ENCODE measurements at places on chromosomes 12 and 14.
A peak's percentile ranks its signal among the peaks of the same experiment; 100 is the strongest.

- DNase-seq = no peak
These were observed 97.1 kb downstream of the ALG10 start for GRCh38 chr12:34119366-34119765.

GRCh38 chr14:82412545-82412944, 878.9 kb upstream of the SEL1L start:
- DNase-seq = no peak

DNA sequence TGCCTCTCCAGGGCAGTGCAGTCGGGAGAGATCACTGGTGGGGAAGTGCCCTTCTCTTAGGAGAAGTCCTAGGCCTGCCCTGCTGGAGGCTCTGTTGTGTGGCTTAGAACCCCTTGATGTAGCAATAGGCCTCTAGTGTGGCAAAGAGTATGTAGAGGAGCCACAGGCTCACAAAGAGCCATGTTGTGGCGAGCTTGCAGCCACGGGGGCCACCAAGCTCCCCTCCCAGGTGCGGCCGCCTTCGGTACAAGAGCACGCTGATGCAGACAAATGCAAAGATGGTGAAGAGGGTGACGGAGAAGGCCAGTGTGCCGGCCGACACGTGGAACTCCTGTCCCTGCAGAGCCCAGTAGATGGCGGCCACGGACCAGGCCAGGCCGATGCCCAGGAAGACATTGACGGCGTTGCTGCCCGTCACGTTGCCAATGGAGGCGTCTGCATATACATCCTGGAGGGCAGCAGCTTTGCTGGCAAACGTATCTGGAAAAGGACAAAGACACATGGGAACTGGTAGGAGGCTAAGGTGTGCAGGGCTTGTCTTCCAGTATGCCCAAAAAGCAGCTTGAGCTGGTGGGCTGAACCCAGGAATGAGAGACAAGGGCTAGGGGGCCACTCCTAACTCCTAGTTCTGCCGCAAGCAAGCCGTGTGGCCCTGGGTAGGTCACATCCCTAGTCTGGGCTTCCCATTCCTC, 142.8 kb downstream of the SLC8A3 start:
- peak; percentile 6 for DNase-seq

DNA sequence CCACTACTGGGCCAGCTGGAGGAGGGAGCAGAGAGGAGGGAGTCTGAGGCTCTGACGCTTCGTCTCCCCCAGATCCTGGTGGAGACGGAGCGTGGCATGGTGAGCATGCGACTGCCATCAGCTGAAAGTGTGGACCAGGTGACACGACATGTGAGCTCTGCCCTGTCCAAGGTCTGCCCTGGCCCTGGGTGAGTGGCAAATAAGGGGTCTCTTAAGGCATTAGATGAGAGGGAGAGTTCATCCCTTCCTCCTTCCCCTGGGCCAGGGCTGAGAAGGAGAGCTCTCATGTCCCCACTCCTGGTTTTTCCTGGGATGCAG, 2.5 kb downstream of the CARMIL3 start:
- DNase-seq = no peak

- no peak for DNase-seq
These were observed 76.1 kb downstream of the MYF5 start for GRCh38 chr12:80792861-80793260.

- no peak for DNase-seq
These were observed 248.9 kb upstream of the TMEM132C start for GRCh38 chr12:128018067-128018466.

DNA sequence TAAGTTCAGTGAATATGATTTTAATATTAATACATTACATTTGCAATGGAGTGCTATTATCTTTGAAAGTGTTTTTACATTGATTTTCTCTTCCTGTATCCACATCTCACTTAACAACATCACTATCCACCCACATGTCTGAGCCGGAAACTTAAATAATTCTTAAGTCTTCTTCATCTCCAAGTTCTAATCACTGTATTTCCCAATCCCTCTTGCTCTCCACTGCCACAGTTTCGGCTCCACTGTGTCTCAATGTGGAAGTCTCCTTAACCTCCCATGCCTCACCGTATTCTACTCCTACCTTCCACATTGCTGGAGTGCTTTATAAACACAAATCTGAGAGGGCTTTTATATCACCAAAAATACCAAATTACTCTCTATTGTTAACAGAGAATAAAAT, 25.3 kb downstream of the RTN1 start:
- DNase-seq = no peak

- no peak for DNase-seq
These were observed 97.7 kb downstream of the AKAP6 start for GRCh38 chr14:32426586-32427388.

GRCh38 chr14:65282896-65283253, 129.7 kb upstream of the FUT8 start:
- DNase-seq = no peak

DNA sequence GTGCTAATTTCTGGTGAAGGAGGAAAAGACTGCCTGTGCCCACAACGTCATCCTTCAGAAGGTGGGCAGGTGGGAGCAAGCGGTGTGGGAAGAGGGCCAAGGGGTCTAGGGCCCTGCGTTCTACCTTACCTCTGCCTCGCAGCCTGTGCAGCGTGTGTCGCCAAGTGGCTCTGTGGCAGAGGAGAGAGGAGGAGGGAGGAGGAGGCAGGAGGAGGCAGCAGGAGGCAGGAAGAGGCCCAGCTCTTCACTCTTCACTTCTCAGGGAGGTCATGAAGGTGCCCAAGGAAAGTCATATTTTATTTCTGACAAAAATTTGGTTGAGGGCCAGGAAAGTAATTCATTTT, 177.9 kb downstream of the MYRFL start:
- DNase-seq = no peak

GRCh38 chr12:48936379-48936979, 11.2 kb upstream of the FKBP11 start:
- peak; percentile 72 for DNase-seq

GRCh38 chr12:30980955-30981662, 54.6 kb downstream of the TSPAN11 start:
- no peak for DNase-seq

DNA sequence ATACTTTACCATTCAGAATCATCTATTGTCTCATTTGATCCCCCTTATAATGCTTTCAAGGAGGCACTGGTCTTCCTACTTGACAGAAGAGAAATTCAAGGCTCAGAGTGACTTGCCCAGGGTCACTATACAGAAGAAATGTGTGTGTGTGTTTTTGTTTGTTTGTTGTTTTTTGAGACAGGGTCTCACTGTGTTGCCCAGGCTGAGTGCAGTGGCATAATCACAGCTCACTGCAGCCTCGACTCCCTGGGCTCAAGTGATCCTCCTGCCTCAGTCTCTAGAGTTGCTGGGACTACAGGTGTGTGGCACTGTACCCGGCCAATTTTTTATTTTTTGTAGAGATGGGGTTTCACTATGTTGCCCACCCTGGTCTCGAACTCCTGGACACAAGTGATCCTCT, 22.9 kb downstream of the IRF2BPL start:
- no peak for DNase-seq

DNA sequence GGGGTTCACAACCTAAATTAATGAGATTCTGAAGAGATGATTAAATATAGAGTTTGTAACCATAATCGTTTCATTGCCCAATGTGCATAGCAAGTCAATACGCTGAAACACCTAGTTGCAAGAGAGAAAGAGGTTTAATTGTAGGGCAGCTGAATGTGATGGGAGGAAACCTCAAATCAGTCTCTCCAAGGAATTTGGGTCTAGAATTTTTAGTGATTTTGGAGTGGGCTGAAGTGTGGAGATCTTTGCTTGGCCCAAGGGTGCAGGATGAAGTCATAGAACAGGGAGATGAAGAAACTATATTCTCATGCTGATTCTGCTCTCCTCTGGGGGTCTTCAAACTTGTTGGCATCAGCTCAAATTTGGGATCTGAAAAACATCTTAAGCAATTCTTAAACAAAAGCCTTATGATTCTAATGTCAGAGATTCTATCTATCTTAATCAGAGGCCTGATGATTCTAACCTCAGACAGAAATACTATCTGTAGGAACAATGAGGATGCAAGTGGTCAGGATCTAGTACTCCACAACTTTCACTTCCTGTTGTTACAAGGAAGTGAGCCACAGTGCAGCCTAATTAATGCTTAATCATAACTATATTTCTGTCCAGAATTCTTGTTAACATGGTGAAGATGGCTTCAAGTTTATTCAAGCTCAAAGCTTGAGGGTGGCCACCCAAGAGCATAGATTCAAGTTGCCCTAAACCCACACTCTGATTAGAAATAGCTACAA, 80.2 kb upstream of the FUT8 start:
- DNase-seq = no peak

DNA sequence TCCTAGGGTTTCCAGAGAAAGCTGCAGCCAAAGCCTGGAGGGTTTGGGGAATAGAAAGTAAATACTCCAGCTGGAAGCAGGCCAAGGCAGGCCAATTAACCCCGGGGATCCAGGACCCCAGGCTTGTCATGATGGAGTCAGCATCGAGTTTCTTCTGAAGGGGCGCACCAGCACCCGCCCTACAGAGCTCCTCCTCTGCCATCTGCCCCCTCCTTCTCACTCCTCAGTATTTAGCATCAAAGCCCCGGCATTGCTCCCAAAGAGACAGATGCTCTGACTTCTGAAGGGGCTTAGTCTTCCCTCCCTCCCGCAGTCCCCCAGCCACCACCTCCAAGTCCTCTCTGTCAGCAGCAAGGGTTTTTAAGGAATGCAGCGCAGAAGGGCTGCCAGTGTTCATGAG, 285.1 kb upstream of the NOS1 start:
- no peak for DNase-seq

DNA sequence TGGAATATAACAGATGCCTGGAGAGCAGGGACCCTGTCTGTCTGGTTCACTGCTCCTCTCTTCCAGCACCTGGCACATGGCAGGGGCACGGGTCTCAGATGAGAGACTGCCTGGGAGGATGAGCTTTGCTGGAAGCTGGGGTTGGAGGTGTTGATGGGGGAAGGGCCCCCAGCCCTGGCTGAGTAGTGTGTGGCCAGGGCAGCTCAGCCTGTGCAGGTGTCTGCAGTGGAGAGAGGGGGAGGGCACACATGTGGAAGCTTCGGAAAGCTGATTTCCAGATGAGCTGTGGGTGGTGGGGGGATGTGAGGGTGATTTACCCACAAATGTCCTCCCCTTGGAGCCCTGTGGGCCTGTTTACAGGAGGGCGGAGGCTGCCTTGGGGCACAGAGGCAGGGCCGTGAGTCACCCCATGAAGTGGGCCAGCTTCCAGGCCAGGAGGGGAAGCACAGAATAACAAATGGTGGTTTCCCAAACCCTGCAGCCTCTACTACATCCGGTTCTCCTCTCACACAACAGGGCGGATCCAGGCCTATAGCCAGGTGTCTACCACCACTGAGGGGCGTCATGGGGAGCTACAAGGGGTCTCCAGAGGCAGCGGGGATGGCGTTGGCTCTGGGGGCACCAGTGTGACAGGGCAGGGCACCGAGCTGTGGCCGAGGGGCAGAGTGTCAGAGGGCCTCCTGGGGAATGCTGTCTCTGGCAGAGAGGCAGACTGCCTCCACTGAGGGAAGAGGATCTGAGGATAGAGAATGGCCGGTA, 11.0 kb downstream of the KRT7 start:
- DNase-seq = peak; percentile 65

DNA sequence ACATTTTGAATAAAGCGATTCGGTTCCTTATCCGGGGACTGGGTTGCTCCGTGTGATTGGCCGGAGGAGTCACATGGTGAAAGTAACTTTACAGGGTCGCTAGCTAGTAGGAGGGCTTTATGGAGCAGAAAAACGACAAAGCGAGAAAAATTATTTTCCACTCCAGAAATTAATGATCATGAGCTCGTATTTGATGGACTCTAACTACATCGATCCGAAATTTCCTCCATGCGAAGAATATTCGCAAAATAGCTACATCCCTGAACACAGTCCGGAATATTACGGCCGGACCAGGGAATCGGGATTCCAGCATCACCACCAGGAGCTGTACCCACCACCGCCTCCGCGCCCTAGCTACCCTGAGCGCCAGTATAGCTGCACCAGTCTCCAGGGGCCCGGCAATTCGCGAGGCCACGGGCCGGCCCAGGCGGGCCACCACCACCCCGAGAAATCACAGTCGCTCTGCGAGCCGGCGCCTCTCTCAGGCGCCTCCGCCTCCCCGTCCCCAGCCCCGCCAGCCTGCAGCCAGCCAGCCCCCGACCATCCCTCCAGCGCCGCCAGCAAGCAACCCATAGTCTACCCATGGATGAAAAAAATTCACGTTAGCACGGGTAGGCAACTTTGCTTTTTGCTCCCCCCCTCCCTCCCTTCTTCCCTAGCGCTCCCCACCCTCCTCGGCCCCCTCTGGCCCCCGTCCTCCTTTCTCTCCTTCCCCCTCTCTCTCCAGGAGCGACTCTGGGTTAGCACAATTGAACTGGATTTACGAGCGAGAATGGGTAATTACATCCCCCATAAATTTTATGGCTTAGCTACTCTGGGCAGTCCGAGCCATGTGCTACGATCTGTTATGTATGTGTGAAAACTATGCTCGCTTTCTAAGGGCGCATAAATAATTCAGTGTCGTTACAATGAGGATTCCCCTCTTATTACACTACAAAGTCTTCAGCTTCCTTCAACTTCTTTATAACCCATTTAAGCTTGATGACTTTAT, at the start of gene HOXC4:
TSS of gene HOXC4 (plus strand) at position 85 of the 991 bp plus-strand sequence. CDS start at position 173, 88 bp downstream.
- DNase-seq = no peak

DNA sequence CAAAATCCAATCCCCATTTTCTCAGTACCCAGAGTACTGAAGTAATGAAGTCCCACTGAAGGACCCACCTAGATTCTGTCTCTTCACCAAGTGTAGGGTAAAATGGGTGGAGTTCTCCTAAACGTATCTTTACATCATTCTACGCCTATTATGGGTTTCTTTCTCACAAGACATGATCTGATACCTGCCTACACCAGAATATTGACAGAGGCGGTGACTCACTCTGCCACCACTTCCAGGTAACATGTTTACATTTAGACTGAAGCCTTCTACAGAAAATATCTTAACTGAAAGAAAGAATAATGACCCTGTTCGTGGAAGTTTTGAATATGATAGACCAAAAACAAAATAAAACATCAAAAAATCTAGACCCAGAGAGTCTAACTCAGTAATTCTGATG, 89.8 kb downstream of the BTG1 start:
- DNase-seq = no peak

GRCh38 chr12:78038986-78039385, 208.3 kb downstream of the NAV3 start:
- no peak for DNase-seq

DNA sequence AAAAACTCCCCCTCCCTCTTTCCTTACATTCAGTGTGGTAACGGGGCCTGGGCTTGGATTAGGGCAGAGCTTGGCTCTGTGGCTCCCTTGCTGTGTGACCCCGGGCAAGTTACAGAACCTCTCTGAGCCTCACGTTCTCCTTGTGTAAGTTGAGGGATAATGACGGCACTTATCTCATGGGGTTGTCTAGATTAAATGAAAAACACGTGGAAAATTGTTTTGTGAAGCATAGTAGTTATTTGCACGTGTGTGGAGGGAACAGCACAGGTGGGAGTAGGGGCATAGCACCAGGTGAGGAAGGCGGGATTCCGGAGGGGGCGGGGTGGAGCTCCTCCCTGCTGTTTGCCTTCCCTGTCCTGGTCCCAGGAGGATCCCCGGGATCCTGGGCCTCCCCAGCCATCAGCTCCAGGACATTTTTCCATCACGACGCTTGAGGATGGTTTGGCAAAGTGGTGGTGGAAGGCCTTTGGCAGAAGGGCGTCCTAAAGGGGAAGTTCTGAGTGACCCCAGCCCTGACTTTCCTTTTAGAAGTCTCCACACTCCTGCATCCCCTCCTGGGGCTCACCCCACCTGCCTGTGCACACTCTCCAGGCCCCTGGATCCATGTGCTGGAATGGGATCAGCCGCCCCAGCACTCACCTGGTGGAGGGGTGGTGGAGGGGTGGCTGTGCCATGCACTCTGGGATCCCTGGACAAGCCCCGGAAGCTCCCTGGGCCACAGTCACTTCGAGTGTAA, 22.7 kb downstream of the LRTM2 start:
- DNase-seq = no peak

GRCh38 chr12:39722504-39722903, 102.9 kb upstream of the ABCD2 start:
- DNase-seq = no peak

Data from activated T-cell treated with anti-CD3 and anti-CD28 coated beads for 48 hours (primary cell).